Common myeloid progenitor, CD34-positive (primary cell): ENCODE measurements at places on chromosomes 6 and 20.
A peak's percentile ranks its signal among the peaks of the same experiment; 100 is the strongest.

GRCh38 chr6:32074996-32075532 is 34.1 kb downstream of the TNXB start:
- DNase-seq: no peak

- no peak for DNase-seq
Observed at GRCh38 chr6:29532320-29532951, 27.1 kb downstream of the UBD start.

- DNase-seq: no peak
Observed at GRCh38 chr6:153108315-153108714, 22.8 kb downstream of the RGS17 start.

DNA sequence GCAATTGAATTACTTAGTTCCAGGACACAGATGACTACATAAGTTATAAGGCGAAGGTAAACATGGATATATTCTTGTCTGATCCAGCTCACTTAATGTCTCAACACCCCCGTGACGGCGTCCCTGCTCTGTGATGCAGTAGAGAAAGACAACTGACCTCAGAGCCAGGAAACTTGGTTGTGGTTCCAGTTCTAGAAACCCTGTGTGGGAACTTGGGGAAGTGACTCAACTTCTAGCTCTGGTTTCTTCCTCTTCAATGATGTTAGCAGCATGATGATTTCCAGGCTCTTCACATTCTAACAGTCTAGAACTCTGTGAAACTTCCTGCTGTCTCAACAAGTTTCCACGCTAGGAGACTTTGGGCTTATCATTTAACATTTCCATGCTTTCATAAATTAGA is 18.4 kb downstream of the LAMA4 start:
- DNase-seq: peak; percentile 49
